Hematopoietic multipotent progenitor cell treated with erythropoietin and hydrocortisone succinate and interleukin-3 and kit ligand, for 8 days (in vitro differentiated cells): ENCODE measurements at places on chromosomes 3 and 15.
A peak's percentile ranks its signal among the peaks of the same experiment; 100 is the strongest.

GRCh38 chr3:169104972-169105371, 558.5 kb downstream of the MECOM start:
- DNase-seq: peak; percentile 9

GRCh38 chr15:31399544-31400171, 73.0 kb downstream of the KLF13 start:
- no peak for DNase-seq

DNA sequence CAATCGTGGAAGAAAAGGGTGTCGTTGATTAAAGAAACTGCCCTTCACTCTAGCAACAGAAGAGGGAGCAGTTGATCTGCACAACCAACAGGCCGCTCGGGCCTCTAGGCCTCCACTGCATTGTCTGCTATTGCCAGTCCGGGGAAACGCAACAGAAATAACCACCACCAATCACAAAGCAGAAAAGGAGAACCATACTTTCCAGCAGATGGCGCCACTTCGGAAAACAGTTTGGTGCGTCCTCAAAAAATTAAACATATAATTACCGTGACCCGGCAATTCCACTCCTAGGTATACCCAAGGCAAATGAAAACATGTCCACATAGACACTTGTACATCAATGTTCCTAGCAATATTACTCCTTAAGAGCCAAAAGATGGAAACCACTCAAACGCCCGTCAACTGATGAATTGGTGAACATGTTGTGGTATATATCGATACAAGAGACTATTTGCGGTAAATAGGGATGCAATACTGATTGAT, 154.1 kb downstream of the TJP1 start:
- peak; percentile 75 for DNase-seq

DNA sequence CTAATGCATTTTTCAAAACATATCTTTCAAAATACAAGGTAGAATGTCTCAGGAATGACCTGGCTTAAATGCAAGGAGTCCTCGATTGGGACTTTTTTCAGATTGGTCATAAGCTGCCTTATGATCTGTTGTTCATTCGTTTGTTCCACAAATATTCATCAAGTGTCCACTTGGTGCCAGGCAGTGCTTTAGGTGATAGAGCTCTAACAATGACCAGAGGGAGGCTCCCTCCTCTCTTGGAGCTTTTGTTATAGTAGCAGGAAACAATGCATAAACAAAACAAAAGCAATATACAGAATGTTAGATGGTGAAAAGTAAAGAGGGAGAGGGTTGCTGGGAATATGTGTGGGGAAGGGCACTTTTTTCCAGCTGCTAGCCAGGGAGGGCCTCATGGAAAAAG, 156.1 kb downstream of the MCTP2 start:
- no peak for DNase-seq

DNA sequence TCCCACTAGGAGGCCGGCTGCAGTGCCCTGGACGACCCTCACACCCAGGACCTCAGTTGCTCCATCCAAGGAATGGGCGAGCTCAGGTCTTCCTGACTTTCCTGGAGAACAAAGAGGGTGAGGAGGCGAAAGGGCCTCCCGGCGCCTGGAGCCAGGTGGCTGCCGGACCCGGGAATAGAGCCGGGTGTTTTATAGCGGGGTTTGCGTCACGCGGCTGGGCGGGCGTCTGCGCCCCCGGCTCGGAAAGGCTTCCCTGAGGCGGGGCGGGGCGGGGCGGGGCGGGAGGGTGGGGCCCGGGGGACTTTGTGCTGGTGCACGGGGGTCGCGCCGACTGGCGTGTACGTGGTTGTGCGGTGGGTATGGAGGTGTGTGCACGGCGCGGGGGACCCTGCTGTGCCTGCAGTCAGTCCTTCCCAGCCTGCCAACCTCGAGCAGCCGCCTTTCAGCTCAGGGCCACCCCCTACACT, 4.6 kb upstream of the PRKCD start:
- no peak for DNase-seq

DNA sequence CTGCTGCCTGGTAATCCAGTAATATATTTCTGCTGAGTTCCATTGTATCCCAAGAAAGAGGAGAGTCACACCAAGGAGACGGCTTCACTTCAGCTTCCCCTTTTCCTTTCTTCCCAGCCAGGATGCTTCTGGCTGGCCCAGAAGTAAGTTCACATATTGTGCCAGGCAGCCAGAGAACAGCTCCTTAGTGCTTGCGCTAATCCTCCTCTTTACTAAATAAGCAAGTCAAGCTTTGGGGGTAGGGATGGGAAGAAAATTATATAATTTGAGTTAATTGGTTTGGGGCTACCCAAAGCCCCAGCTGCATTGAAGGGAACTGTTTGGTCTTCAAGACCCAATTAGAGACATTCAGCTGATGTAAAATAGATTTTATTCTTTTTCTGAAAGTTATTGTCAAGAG, 218.8 kb upstream of the HES1 start:
- no peak for DNase-seq
